ENCODE measurements at places on chromosomes 4 and X.

- DNase-seq: no peak
These were observed 99.8 kb downstream of the TRAPPC11 start for GRCh38 chr4:183758758-183759447.

DNA sequence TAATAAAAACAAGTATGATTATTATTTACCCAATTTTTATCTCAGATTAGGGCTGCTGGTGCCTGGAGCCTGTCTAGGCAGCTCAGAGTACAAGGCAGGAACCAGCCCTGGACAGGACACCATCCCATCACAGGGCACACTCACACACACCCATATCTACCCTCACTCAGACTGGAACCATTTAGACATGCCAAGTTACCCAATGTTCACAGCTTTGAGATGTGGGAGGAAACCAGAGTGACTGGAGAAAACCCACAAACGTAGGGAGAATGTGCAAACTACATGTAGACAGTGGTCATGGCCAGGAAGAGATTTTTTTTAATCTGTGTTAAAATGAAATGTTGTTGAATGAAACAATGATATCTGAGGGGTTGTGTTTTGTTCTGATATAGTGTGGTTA is 35.7 kb upstream of the ADGRA3 start:
- no peak for DNase-seq

DNA sequence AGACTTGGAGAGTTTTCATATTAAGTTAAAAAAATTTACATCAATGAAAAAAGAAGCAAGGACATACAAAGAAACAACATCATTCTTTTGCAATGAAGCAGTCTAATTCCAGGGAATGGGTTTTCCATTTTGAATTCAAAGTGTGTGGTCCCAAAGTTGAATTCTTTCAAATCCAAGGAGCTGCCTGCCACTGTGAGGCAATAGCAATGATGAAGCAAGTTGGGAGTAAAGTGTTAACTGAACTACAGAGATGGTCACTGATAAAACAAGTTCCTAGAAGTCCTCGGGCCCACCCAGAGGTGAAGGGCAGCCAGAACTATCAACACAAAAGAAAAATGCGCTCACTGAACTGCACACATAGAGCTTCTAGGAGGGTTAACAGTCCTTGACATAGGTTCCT is 115.9 kb downstream of the RAB28 start:
- no peak for DNase-seq

DNA sequence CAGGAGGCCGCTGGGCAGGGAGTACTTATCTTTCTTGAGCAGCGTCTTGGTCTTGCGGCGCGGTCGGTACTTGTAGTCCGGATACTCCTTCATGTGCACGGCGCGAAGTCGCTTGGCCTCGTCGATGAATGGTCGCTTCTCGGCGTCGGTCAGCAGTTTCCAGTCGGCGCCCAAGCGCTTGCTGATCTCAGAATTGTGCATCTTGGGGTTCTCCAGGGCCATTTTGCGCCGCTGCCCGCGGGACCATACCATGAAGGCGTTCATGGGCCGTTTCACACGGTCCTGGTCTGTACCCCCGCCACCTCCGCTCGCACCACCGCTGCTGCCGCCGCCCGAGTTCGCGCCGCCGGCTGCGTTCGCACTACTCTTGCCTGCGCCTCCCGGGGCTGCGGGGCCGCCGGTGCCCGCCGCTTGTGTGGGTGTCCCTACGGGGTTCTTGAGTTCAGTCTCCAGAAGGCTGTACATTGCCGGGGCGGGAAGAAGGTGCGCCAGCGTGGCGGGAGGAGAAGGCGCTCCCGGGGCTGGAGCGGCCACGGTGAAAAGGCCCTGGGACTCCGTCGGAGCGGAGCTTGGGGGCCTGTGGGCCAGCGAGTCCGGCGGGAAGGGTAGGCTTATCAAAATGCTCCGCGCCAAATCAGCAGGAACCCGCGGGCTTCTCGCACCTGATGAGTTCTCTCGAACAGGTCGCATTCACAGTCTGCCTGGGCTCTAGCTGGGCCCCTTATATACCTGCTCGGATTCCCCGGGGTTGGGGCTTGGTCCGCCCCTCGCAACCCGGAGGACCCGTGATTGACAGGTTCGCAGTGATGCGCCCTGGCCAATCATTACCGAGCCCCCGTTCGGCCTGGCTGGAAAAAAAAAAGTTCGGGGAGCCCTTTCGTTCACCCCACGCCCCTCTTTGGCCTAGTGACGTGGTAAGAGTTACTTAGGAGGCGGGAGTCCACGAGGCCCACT is at the start of gene SOX3:
TSS of gene SOX3 (minus strand) at position 699 of the 954 bp plus-strand sequence. CDS start at position 690, 9 bp downstream.
- no peak for DNase-seq

GRCh38 chrX:129694805-129695204 is 40.0 kb upstream of the APLN start:
- no peak for DNase-seq

DNA sequence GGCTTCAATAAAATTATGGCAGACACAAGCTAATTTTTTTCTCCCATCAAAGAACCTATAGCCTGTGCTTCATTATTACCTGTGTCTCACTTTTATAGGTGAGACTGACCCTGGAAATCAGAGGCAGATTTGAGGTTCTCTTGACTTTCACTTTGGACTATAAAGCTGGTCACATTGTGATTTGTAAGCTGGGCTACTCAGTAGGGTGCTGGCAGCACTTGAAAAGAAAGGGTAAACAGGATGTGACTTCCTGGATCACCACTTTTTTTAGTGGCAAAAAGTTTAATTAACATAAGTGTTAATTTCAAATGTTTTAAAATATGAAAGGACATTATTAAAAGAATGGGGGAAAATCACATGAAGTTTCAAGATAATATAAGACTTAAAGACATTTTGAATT is 50.6 kb upstream of the GATB start:
- no peak for DNase-seq

DNA sequence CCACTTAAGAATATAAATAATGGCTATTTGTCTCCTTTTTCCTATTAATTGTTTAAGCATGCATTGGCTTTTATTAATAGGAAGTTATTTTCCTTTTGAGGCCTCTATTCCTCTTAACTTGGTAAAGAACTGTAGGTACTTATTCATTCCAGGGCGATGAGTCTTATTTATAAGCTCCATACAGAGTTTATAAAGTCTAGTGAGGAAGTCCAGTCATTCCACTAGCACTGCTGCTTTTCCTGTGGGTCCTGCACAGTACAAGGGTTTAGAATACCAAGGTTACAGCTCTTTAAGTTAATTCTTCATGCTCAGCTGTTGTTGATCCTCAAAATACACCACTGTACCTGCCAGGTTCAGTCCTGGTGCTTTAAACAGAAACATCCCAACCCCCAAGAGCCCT is 28.5 kb upstream of the WNK3 start:
- no peak for DNase-seq

DNA sequence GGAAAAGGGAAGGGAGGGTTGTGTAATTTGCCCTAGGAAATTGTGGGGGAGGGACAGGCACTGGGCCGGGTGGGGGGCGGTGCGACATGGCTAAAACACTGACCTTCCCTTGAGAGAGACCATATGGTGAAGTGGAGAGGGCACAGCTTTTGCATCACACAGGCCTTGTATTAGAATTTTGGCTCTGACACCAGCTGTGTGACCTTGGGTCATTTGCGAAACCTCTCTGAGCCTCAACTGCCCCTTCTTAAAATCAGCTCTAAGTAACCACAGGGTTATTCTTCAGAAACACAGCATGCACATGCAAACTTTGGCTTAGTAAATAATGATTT is 25.8 kb downstream of the PDGFRA start:
- no peak for DNase-seq

DNA sequence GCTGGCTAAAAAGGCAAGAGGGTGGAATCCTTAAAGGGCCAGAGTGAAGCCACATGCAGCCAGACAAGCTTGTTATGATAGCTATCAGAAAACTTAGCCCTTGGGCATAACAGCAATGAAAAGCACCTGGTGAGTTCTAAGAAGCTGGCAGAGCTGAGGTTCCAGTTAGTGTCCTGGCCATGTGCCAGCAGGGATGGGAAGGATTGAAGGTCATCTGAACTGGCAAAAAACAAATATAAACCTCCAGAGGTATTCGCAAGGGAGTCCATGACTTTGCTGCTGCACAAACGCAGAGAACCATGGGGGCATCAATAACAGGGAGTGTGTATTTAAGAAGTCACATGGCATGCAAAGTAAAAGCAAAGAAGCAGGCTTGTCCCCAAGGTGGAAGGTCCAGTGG is 208.9 kb downstream of the FAM47A start:
- no peak for DNase-seq

GRCh38 chr4:123363729-123364128 is 32.9 kb upstream of the SPRY1 start:
- DNase-seq: no peak

DNA sequence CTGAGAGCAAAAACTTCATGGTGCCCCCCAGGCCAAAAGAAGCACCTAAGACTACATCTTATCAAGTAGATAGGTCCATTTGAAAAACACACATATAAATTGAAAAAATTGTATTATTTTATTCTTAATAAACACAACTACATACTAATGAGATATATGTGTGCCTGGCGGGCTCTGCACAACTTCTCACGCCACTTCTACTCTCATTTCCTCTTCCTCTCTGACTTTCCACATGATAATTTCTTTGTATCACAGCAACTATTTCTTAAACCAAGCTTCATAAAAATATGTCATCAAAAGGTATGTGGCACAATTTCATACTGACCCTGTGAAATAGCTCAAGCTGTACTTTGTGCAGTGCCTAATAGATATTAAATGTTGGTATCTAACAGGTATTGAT is 10.7 kb upstream of the NPY2R start:
- no peak for DNase-seq

- no peak for DNase-seq
These were observed 39.4 kb downstream of the ARFIP1 start for GRCh38 chr4:152819026-152819645.

GRCh38 chr4:177376024-177376423 is 66.2 kb downstream of the AGA start:
- DNase-seq: no peak

- DNase-seq: no peak
These were observed 2707.4 kb downstream of the ARAP2 start for GRCh38 chr4:33536898-33537297.

DNA sequence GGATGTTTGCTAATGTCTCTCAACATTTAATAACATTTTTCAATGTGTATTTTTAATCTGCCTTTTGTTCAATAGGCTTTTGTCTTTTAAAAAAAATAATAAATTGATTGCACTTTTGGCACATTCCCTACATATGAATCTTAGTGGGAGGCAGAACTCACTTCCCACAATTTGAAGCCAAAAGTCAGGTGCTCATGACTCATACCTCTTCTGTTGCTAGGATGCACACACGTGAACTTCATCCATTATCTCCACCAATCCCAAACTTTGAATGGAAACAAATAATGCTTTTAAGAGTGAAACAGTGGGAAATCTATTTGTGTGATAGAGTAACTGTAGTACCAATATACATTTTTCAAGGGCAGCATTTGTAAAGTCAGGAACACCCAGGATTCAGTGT is 260.5 kb downstream of the IQCM start:
- no peak for DNase-seq

- no peak for DNase-seq
These were observed 68.1 kb upstream of the GRXCR1 start for GRCh38 chr4:42824278-42824977.

GRCh38 chr4:98092833-98093439 is 50.3 kb downstream of the STPG2 start:
- no peak for DNase-seq

- DNase-seq: no peak
These were observed 50.1 kb downstream of the CENPVL3 start for GRCh38 chrX:51568586-51568985.

Measured in NCI-H1436 treated with DMSO at 0.1 percent for 48 hours (cell line).